Fibroblast of upper back skin (primary cell): ENCODE measurements at places on chromosomes 1 and 21.

DNA sequence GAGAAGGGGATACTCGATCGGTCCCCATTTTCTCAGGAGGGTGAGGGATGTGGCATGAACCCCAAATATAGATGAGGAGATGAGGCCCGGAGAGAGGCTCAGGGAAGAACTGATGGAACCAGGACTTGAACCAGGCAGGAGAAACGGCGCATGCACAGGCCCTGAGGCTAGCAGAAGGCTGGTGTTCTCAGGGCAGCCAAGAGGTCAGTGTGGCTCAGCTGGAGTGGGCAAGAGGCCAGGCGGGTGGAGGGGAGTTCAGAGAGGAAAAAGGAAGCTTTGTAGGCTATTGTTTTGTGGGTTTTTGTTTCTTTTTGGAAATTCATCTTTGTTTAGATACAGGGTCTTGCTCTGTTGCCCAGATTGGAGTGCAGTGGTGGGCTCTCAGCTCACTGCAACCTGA lies 122.0 kb downstream of the LACTBL1 start:
- no peak for DNase-seq

DNA sequence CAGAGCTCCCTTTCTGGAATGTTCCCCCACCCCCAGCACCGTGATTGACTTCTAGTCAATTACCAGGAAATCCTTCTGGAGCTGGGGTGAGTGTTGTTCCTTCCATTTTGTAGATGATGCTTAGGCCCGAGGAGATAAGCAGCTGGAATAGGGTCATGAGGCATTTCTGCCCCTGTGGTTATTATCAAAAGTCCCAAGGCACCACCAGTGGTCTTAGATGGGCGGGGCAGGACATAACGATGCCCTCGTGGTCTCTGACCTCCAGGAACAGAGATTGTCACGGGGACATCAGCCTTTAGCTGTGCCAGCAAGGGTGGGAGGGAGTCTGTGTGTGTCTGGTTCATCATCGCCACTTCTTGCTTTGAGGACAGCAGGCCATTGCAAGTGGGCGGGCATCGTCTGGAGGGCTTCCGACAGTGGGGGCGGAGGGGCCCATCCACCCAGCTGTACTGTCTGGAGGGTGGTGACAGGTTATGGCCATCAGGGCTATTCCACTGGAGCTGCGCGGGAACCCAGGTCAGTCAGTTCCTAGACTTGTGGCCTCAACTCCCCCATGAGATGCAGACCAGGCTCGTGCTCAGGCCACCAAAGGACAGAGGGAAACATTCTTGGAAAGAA lies 22.6 kb downstream of the TNFRSF8 start:
- DNase-seq = no peak

GRCh38 chr1:219329578-219329977 lies 155.9 kb downstream of the LYPLAL1 start:
- DNase-seq = peak; percentile 77

DNA sequence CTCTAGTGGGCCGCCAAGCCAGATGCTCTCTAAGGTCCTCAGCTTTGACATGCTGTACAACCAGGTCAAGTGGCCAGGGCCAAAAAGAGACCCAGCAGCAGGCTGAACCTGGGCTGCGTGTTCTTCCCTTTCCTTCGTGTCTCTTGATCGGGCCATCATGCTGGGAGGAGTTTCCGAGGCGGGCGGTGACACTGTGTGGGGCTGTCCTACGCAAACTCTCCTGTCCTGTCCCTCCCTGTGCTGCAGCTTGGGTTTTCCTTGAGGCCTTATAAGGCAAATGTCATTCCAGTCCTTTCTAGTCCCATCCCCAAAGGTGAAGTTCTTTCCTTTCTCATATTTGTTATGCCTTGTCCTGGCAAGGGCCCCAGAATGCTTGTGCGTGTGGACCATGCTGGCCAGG lies 56.7 kb downstream of the ARHGEF10L start:
- no peak for DNase-seq

- peak; percentile 65 for DNase-seq
These were observed 21.8 kb upstream of the SRP9 start for GRCh38 chr1:225755671-225756319.

DNA sequence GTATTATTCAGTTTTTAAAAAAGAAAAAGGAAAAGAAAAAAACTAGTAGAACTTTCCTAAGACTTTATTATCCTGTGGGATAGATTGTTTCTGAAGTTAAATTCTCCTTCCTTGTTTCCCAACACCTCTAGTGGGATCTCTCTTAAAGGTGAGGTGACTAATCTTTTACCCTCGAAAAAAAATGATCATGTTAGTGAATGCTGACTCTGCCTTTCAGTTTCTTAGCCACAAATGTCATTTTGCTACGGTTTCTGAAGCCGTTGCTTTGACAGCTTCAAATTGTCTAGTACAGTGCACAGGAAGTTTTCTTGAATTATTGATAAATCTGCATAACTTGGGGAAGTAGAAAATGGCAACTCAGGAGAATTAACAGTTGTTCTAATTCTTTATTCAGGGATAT lies 13.0 kb upstream of the NEK7 start:
- no peak for DNase-seq

DNA sequence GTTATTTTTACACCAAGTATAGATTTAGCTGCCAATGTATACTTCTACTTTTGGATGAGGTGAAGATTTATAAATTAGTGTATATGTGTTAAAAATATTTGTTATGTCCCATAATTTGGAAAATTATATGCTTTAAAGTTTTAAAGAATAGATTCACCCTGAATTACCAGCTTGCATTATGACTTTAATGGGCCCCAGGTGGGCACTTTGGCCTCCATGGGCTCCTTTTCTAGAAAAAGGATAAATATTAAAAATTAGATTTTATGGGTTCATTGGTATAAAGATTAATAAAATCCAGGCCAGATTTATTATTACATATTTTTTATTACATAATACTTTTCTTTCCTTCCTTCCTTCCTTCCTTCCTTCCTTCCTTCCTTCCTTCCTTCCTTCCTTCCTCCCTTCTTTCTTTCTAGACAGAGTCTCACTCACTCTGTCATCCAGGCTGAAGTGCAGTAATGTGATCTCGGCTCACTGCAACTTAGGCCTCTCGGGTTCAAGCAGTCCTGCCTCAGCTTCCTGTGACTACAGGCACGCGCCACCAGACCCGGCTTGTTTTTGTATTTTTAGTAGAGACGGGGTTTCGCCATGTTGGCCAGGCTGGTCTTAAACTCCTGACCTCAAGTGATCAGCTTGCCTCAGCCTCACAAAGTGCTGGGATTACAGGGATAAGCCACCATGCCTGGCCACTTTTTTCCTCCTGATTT lies 21.9 kb downstream of the KMO start:
- DNase-seq = no peak

DNA sequence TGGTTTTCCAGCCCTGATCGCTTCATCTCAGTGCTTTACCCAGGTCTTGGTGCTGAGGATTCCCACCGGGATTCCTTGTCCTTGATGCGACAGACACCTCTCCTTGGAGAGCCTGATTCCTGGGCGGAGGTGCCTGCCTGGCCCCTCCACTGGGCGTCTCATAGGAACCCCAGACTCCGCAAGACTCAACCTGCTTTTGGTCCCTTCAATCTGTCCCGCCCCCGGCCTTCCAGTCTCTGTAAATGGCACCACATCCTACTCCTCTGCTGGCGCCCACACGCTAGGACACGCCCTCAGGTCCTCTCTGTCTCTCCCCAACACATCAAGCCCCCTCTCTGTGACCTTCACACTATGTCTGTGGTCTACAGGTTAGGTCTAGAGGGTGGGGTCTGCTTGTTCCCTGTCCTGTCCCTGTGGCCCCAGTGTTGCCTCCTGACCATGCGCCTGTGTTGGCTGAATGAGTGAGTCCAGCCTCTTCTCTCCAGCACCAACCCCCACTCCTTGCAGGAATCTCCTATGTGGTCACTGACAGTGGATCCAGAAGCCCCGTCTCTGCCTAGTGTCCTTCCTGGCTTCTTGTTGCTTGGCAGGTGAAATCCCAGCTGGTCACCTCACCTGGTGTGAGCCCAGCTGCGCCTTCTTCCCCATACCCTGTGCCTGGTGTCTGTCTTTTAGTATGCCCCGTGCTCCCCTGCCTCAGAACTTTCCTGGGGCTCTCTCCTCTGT lies 119.7 kb upstream of the C1orf174 start:
- no peak for DNase-seq

GRCh38 chr1:21175324-21175669 lies 1.4 kb downstream of the EIF4G3 start:
- no peak for DNase-seq

DNA sequence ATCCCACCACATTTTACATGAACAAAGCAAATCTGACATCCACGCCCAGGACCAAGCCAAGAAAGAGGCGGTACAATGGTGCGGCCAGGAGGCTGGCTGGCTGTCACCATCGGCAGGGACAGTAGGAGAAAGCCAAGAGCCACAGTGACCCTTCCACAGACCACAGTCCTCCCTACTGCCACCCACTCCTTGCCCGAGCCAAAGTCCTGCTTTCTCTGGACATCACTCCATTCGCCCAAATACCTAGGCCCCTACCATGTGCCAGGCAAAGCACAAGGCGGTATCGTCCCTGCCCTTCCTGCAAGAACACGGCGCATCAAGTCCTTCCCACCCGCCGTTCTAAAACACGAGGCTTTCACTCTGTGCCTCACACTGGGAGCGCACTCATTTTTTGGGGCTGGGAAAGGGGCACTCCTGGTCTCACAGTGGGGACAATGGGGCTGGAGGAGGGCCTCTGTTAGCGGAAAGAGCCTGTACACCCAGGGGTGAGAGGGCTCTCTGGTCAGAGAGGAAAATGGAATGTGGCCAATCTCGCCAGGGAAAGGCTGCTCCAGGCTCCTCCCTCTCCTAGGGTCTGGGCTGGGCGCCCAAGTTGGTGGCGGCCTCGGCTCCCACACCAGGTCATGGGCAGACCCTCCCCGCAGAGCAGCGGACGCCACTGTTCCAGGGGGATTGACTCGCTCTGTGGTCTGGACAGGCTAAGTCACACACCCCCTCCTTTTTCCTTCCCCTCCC lies 26.5 kb downstream of the SSBP3 start:
- peak; percentile 20 for DNase-seq

- no peak for DNase-seq
These were observed 12.1 kb upstream of the COA6 start for GRCh38 chr1:234361102-234361603.

DNA sequence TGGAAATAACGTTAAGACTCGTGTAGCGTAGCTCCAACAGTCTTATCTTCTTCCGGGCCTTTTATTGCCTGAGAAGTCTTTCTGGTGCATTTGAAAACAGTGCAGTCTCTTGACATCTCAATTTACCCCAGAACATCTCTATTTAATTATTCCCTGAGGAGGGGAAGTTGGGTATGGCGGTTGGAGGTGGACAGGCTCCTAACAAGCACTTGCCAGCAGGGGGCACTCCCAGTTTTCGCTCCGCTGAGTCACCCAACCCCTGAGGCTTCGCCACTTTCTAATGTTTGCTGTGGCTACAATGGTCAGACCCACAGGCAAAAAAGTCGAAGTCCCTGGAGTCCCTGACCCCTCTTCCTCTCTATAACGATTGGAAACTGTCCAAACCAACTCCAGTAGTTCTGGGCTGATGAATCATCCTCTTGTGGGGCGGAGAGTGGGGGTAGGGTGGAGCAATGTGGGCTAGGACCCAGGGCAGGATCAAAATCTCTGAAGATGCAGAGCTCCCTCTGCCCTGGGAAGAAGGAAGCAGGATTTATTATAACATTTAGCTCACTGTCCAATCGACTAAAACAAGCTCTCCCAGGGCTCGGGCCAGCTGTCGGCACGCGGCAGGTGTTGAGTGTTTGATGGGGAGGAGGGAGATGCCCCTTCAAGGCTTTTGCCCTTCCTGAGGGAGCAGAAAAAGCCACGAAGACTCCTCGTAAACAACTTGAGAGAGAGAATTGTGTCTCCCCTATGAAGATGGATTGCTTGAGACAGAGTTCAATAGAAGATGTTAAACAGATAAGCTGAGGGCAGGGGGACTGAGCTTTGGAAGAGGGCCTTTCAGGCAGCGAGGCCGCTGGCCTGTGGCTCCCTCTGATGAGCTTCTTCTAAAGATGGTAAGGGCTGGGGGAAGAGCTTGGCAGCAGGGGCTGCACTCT lies 85.7 kb downstream of the BRINP2 start:
- peak; percentile 97 for DNase-seq

DNA sequence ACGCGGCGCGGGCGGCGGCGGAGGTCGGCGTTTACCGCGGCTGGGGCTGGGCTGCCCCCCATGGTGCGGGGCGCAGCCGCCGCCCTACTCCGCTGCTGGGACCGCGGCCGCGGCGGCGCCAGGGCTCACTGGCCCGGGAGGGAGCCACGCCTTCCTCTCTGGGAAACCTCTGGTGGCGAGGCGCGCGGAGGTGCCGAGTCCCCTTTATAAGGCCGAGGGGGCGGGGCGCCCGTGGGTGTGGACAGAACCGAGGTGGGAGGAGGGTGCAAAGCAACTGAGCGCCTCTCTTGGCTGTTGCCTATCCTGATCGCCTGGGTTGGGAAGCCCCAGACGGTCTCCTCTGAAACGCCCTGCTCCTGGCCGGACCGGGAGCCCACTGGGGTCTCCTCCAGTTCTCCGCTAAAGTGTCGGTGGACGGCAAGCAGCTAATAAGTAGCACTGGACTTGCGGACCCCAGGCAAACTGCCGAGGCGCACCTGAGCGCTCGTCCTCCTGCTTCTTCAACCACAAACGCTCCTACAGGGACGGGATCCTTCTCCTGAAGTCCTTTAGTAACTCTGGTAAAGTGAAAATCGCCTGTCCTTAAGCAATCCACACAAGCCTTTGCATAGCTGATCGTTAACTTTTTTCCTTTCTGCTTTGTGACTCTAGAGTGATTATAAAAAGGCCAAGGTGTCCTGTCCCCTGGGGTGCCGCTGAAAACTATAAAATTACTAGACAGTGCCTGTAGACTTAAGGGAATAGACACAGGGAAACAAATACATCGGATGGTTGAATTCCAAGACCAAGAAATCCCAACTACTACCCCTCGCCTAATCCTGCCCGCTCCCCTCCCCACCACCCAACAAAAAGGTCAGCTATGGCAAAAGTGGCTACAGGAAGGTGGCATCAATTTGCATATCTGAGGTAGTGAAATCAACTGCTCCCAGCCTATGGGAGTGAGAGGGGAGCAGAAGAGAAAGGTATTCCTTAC lies at the start of gene PTGER3:
PTGER3 (minus strand) TSS at position 182 of the 973 bp plus-strand sequence. CDS start 239 bp downstream, outside the sequence.
- DNase-seq = peak; percentile 17

GRCh38 chr1:30407865-30408580 lies 315.4 kb downstream of the MATN1 start:
- peak; percentile 12 for DNase-seq

GRCh38 chr1:214327514-214327913 lies 46.6 kb downstream of the SMYD2 start:
- no peak for DNase-seq

GRCh38 chr21:24093032-24093431 lies 1514.2 kb downstream of the MRPL39 start:
- no peak for DNase-seq

DNA sequence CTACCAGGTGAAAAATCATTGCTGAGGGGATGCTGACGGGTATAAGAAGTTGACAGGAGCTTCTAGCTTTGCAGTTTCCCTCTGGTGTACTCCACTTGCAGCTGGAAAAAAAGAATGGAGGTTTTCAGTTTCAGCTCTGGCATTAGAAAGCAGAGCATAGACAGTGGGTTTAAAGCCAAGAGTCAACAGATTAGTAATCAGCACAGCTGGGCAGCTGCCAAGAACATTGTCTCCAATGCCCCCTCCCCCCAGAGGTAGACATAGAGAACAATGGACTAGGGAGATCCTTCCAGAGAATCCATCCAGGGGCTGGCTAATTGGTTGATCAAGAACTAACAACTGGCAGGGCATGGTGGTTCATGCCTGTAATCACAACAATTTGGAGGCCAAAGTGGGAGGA lies 10.1 kb upstream of the ZBTB8B start:
- peak; percentile 7 for DNase-seq
